Left ventricle myocardium superior (tissue), 1 donor: ENCODE measurements at places on chromosomes 3 and 15.

DNA sequence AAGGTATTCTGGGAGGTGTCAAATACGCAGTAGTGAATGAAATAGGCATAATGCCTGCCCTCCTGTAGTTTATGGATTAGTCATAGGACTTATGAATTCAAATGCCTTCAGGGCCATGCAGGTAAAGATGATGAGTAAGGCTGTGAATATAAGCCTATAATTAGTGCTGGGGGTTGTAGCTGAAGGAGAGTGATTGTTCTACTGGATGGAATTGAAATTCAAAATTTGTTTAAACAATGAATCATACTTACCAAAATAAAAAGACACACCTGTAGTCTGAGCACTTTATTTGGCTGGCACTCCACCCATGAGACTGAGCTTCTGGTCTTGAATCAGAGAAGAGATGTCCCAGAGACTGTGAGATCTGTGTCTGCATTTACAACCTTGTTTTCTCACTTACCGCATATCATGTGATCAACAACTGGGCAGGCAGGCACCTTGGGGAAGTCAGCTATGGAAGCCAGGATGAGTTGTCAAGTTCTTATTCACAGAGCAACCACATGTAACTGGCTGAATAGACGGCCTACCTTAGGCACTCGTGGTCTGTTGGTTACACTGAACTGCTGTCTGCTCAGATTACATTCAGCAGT, 291.8 kb downstream of the NAALADL2 start:
- DNase-seq, result no peak

GRCh38 chr3:8273479-8273878, 228.1 kb upstream of the LMCD1 start:
- DNase-seq, result no peak

DNA sequence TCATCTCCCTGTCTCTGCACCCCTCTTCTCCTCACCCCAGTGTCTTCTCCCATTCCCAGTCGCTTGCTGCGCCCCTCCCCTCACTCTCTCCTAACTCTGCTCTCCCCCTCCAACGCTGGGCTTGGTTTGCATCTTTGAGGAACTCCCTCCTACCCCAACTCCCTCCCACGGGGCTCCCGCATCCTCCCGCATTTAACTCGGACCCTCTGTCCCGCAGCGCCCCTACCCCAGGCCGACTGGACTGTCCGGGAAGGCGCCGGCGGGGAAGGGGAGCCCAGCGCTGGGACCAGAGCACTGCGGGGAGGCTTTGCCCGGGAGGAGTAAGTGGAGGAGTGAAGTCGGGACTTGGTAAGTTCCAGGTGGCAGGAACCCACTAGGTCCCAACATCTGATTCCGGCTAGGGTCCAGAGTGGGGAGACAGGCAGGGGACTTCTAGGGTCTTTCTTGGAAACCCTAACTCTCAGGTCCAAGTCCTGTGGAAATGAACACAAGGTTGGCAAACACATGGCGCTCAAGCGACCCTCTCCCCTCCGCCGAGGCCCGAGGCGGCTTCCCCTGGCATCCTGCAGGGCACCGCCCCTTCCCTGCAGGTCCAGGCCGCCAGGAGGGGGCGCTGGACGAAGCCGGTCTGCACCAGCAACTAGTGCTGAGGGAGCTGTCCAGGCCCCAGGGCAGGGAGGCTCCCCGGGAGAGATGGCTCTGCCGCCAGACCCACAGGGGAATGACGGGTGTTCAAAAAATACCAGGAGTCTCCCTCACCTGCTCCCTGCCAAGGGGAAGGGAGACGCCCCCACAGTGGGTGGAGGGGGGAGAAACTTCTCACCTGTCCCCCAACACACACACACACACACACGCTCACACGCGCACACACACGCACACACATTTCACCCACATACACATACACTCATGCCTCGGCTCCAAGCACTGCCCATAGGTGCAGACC, 53.2 kb downstream of the LHFPL4 start:
- peak; percentile 79 for DNase-seq

- no peak for DNase-seq
Observed at GRCh38 chr15:101337976-101338375, 42.9 kb upstream of the SNRPA1 start.

DNA sequence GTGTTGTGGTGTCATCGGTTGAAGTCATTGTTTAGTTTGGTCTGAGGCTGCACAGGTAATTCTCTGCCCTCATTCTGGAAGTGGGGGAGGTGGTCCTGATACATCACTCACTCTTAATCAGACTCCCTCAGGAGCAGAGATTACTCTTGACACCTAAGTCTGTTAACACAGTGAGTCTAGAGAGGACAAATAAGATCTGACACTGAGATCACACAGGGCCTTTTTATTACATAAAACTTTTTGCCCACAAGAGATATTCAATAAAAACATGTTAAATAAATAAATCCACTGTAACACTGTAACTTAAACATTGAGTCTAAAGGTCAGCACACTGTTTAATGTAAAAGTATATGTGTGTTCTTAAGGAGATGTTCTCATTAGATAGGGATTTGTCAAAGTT, 57.1 kb upstream of the MBNL1 start:
- no peak for DNase-seq

GRCh38 chr3:46471371-46471914, 6.7 kb upstream of the LTF start:
- DNase-seq, result no peak

DNA sequence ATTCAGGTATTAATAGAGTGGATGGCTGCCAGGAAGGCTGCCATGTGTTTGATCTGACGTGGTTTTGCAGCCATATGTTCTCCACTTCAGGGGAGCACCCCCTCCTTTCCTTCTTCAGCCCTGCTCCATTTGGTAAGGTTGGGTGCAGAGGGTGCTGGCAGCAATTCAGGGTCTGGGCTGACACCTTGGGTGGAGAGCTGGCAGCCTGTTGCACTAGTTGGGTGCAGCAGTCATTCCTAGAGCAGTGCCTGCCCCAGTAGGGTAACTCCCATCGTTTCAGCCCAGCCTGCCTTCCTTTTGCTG, 1.5 kb downstream of the TYRO3 start:
- no peak for DNase-seq

DNA sequence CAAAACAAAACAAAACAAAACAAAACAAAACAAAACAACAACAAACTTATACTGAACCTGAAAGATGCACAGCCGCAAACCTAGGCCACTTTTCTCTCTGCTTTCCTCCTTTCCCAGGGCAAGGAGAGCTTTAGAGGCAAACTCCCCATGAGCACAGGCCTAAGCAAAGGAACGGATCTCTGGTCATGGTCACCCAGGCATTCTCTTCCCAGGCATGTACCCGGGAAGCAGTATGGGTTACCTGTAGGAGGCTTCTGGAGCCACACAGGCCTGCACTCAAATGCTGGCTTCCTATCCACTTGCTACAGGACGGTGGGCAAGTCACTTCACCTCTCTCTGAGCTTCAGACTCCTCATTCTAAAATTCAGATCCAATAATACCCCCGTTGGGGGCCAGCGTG, 171.8 kb downstream of the SMAD6 start:
- no peak for DNase-seq

- no peak for DNase-seq
Observed at GRCh38 chr15:51229907-51230330, 108.5 kb downstream of the CYP19A1 start.

DNA sequence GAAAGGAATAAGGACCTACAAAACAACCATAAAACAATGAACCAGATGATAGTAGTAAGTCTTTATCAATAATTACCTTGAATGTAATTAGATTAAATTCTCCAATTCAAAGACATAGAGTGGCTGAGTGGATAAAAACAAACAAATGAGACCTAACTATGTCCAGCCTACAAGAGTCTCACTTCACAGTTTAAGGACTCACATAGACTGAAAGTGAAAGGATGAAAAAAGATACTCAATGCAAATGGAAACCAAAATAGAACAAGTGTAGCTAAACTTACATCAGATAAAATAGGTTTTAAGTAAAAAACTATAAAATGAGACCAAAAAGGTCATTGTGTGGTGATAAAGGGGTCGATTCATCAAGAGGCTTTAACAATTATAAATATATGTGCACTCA, 21.9 kb upstream of the NR1I2 start:
- no peak for DNase-seq

DNA sequence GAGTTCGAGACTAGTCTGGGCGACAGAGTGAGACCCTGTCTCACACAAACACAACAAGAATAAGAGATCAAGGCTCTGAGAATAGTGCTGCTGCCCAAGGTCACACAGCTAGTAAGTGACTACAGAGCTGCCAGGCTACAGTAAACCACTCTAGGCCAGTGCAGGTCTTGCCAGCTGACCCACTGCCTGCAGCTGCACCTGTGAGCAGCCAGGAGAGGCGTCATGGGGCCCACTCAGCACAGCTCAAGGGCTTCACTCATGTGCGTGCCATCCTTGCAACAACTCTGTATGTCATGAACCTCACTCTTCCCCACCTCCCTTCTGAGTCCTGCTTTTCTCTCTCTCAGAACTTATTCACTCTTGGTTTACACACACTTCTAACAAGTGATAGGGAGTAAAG, 176.7 kb downstream of the SMAD6 start:
- peak; percentile 56 for DNase-seq

DNA sequence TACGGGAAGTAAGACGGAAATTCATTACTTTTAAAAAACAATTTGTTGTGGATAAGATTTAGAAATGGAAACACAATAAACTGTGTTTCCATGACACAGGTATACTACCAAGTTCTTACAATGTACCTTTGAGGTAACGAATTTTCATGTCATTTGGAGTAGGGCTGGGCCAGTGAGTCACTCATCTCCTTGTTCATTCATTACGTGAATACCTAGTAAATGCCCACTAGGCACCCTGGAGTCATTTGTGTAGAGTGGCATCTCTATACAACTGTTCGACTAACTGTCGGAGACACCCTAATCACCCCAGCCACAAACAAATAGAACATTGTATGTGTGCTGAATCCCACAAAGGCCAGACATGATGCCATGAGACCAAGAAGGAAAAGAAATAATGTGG, 94.8 kb downstream of the IGF1R start:
- no peak for DNase-seq

- peak; percentile 95 for DNase-seq
Observed at GRCh38 chr15:31391687-31392671, 65.3 kb downstream of the KLF13 start.

DNA sequence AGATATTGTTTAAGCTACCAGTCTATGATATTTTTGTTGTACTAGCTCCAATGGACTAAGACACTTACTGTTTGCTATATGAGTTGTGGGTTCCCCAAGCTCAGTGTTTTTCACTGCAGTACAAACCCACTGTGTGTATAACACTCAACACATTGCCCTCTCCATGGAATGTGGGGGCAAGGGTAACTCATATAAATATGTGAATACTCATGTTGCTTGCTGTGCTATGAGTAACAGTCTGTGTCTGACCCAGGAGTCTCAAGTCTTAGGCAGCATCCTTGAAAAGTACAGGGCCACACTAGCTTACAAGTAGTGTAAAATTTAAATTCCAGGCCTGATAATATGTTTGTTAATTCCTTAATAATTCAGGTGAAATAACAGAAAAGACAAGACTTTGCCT, 22.5 kb upstream of the CNTN3 start:
- DNase-seq, result no peak

GRCh38 chr3:57062101-57062631, 1.7 kb downstream of the SPATA12 start:
- peak; percentile 32 for DNase-seq

GRCh38 chr3:141769221-141769894, 6.2 kb downstream of the GRK7 start:
- DNase-seq, result no peak

DNA sequence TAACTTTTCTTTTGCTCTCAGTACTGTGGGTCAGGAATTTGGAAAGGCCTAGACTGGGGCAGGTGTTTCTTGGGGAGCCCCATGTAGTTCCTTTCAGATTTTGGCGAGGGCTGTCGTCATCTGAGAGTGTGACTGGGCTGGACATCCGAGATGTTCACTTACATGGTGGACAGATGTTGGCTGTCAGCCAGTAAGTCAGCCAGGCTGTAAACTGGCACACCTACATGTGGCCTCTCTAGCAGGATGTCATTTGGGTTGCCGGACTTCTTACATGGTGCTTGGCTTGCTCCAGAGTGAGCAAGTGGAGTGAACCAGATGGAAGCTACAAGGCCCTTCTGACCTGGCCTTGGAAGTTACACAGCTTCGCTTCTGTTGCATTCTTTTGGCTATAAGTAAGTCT, 20.7 kb downstream of the TATDN2 start:
- DNase-seq, result no peak

- DNase-seq, result no peak
Observed at GRCh38 chr3:94927175-94927574, 864.3 kb downstream of the NSUN3 start.

DNA sequence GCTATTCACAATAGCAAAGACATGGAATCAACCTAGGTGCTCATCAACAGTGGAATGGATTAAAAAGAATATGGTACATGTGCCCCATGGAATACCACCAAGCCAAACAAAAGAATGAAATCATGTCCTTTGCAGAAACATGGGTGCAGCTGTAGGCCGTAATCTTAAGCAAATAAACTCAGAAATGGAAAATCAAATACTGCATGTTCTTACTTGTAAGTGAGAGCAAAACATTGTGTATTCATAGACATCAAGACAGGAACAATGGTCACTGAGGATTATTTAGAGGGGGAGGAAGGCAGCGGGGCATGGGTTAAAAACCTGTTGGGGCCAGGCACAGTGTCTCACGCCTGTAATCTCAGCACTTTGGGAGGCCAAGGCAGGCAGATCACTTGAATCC, 304.7 kb upstream of the ROBO2 start:
- DNase-seq, result no peak

GRCh38 chr15:62431008-62431797, 266.1 kb upstream of the C2CD4B start:
- DNase-seq, result no peak

DNA sequence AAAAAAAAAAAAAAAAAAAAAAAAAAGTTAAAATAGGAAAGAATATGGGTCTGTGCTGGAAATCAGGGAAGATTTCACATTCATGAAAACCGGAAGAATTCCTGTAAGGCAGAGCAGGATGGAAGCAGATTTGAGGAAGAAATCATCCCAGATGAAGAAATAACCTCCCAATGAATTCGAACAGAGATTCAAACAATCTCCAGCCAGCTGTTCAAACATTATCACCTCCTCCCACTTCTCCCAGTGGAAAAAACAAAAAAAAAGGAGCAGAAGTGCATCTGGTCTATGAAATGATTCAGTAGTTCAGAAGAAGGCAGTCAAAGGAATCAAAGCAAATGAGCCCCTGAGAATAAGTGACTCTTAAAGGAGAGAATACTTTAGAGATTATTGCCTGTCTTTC, 33.1 kb downstream of the CP start:
- no peak for DNase-seq

- DNase-seq, result no peak
Observed at GRCh38 chr3:188358787-188359493, 205.0 kb downstream of the LPP start.
